Left lung (tissue), 14 donors: ENCODE measurements at places on chromosomes 12 and 14.

GRCh38 chr12:129063600-129063999 lies 210.3 kb downstream of the GLT1D1 start:
- no peak for DNase-seq

GRCh38 chr14:61474701-61475100 lies 153.3 kb downstream of the PRKCH start:
- DNase-seq, result no peak

- DNase-seq, result no peak
Measured at GRCh38 chr12:46798056-46798455, 27.7 kb downstream of the SLC38A4 start.

DNA sequence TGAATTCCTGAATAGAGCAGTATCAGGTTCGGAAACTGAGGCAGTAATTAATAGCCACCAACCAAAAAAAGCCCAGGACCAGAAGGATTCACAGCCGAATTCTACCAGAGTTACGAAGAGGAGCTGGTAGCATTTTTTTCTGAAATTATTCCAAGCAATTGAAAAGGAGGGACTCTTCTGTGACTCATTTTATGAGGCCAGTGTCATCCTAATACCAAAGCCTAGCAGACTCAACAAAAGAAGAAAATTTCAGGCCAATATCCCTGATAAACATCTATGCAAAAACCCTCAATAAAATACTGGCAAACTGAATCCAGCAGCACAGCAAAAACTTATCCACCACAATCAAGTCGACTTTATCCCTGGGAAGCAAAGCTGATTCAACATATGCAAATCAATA lies 202.3 kb upstream of the SLC16A7 start:
- DNase-seq, result no peak

DNA sequence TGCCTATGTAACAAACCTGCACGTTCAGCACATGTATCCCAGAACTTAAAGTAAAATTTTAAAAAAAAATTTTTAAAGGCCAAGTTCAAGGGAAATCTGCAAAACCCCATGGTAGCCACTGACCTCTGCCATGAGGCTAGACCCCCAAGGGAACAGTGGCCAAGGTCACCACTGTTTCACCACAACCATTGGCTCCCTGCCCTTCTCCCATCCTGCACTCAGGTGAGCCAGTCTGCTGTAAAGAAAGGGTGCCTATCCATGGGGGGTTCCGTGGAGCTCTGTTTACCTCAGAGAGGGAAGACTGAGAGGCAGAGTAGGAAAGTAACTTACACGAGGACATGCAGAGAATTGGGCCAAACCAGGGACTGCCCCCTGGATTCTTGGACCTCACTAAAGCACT lies 38.6 kb downstream of the VWF start:
- no peak for DNase-seq

- DNase-seq, result no peak
Measured at GRCh38 chr14:94056579-94057308, 24.3 kb downstream of the DDX24 start.

GRCh38 chr14:71728386-71728785 lies 203.8 kb upstream of the RGS6 start:
- DNase-seq, result no peak

GRCh38 chr12:45354399-45354798 lies 138.5 kb downstream of the ANO6 start:
- no peak for DNase-seq

GRCh38 chr14:104976198-104977007 lies 1.8 kb downstream of the AHNAK2 start:
- DNase-seq, result peak; percentile 97

GRCh38 chr12:28870839-28871440 lies 278.1 kb upstream of the FAR2 start:
- no peak for DNase-seq

DNA sequence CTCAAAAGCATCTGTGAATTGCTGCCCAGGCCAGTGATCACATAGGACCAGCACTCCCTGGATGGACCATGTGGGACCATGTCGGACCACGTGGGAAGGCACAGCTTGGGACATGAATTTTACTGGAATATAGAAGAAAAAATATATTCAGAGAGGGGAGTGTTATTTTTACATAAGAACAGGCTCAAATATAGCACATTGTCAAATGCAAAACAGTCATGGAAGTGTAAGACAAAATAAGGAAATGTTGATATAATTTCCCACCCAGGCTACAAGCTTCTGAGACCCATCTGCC lies 68.3 kb downstream of the CMKLR1 start:
- DNase-seq, result no peak

DNA sequence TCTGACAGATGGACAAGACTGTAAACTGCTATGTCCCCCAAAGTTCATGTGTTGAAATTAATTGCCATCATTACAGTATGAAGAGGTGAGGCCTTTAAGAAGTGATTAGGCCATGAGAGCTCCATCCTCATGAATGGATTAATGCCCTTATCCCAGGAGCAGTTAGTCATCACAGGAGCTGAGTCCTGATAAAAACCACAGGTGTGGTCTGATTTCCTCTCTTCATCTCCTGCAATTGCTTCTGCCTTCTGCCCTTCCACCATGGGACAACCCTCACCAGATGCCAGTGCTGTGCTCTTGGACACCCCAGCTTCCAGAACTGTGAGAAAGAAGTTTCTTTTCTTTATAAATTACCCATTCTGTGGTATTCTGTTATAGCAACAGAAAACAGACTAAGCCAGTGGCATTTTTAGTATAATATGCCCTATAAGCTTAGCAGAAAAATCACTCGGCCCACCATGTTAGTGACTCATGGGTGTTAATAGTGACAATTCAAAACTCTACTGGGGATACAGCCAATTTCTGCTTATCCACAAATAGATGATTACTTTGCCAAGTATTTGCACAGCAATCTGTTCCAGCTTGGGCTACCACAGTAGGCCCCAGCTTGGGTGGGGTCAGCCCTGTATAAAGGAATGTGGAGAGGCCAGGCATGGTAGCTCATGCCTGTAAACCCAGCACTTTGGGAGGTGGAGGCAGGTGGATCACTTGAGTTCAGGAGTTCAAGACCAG lies 129.0 kb upstream of the BCL2L14 start:
- no peak for DNase-seq

DNA sequence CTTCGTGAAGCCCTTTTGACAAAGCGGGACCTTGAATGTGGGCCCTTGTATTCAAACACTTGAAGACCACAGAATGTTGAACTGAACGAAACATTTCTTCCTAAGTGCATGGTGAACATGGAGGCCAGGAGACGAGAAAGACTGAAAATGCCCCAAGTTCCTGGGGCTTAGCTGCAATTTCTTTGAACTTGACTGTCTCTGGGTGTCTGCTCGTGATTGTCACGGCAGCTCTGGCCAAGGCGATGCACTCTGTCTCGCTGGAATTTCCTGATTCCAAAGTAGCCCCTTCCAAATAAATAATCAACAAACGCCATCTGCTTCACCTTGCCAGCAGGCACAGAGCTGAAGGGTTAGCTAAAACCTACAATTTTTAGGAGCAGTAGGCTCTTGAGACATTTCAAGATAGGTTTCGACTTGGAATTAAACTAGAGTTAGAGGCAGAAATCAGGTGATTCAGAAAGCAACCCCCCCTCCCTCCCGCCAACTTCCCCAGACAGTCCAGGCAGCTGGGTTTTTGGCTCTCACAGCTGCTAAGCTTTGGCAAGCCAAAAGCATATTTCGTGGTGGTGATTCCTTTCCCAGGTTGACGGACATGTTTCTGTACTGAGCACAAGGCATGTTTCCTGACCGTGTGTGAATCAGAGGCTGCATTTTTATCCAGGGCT lies 13.5 kb upstream of the IRF2BPL start:
- no peak for DNase-seq

DNA sequence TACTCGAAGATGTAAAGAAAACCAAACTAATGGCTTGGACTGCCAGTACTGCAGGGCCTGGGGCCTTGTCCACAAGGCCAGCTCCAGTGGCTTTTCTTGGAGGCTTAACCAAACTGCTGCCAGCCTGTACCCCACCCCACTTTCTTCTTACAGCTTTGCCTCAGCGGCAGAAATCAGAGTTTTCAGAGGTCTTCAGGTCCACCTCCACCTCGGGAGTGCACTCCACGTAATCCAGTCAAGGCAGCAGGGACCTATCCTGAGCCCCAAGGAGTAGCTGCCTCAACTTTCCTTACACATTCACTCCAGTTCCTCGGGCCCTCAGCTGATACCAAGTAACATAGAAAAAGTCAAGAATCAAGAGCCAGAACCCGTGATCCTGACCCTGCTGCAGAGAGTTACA lies 19.6 kb downstream of the PRMT8 start:
- DNase-seq, result no peak

- DNase-seq, result no peak
Measured at GRCh38 chr12:58832920-58833319, 87.4 kb downstream of the LRIG3 start.

- DNase-seq, result no peak
Measured at GRCh38 chr12:88132392-88132791, 9.5 kb downstream of the CEP290 start.

- no peak for DNase-seq
Measured at GRCh38 chr14:54738009-54738408, 164.6 kb downstream of the GCH1 start.

GRCh38 chr12:49683599-49684309 lies 23.5 kb downstream of the FMNL3 start:
- DNase-seq, result no peak

DNA sequence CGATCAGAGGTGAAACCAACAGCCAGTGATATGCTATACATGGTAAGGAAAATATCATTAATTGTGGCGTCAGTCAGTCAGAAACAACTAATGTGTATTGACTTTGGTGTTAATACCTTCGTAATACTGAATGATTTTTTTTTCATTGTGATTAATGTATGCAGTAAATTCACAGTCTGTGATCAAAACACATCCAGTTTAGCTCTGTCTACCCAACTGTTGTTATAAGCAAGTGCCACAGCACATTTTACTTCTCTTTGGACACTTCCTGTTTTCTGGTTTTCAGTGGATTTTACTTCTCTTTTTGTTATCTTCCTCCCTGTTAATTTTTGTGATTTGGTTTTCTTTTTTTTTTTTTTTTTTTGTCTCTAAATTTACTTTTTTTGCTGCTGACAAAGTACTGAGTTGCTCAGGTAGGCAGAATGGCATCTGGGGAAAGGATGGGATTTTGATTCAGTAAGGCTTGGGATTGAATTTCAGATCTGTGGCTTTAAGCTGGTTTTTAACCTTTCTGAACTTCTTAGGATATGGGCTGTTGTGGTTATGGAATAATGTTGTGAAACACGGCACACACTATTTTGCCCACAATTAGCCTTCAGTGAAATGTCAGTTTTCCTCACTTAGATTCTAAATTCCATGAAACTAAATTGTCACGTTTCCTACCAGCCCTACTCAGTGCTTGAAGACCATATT lies 604 bp downstream of the GLIPR1 start:
- DNase-seq, result no peak

- no peak for DNase-seq
Measured at GRCh38 chr12:83960767-83961166, 951.8 kb downstream of the SLC6A15 start.

GRCh38 chr12:104751594-104751993 lies 206.5 kb downstream of the SLC41A2 start:
- DNase-seq, result no peak

DNA sequence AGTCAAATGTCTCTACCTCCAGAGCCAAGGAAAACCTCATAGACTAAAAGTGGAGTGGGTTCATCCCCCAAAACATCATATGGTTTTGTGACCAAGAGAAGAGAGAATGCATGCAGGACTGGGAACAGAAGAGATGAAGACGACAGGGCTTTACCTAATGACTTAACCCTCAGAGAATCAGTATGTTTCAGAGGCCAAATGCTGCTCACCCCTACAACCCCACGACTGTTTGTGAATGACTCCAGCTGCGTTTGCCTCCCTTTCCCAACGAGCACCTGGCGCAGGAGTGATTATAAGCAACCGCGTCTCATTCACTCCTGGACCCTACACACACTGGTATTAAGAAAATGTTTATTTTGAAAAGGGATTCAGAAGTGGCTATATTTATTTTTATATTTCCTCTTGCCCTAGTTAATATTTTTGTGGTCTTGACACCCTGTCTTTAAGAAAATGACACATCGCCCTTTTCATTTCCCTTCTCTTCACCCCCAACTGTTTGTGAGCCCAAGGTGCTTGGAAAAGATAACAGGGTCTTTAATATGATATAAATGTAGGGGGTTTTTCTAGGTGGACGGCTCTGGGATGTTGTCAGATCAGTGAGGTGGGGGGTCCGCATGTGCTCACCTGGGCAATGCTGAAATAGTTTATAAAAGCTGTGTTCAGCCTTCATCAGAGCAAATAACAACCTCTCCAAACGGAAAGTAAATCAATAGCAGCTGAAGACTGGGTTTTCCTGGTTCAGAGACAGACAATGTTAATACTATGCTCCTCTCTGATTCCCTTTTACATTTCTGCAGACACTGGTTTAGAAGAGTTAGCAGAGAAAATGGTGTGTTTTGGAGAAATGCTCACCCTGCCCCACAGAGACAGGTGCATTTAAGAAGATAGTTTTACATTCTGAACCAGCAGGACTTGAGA lies 77.7 kb downstream of the SLC15A4 start:
- DNase-seq, result no peak

DNA sequence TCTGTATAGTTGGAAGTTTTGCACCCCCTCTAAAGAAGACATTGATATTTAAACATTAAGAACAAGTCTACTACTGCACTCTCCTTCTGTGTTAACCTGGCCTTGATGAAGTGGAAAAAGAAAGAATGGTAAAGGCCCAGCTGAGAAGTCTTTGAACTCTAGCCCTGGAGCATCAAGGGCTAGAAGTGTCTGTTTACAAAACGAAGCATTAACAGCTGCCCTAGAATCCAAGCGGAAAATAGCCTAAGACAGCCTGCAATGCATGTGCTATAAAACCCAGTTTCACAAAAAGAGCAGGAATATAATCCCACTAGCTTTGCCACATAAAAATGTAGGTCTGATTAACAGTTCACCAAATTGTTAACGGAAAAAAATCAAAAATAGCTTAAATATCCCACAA lies 60.5 kb downstream of the NUMB start:
- DNase-seq, result peak; percentile 10

GRCh38 chr14:41607304-41607775 lies 664 bp downstream of the LRFN5 start:
- DNase-seq, result peak; percentile 18

- no peak for DNase-seq
Measured at GRCh38 chr14:104344818-104345620, 206.6 kb downstream of the KIF26A start.

DNA sequence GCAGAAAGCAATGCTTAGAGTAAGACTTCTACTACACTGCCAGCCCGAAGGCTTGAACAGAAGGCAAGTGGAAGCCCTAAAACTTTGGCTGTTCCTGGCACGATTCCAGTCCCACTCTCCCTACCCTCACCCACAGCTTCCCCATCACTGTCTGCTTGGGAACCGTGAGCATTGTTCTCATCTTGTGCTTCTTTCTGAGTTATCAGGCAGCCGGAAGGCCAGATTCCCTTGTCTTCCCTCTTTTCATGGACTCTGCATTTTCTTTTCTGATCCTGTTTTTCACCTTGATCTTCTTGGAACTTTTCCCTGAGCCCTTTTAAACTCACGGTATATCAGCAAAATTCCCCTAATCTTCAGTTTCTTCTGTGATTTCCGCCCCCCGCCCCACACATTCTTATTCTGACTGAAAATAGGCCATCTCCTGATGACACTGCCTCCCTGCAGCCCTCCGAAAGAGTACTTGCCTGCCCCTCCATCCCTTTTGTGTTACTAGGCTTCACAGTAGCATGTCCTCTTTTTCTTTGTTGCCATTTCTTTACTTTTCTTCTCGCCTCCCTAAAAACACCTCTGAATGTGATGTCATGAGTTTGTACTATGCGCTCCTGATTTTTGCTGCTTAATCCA lies 29.9 kb downstream of the RCOR1 start:
- DNase-seq, result no peak

GRCh38 chr14:91509083-91509877 lies 830 bp downstream of the PPP4R3A start:
- DNase-seq, result peak; percentile 87
